Smooth muscle cell of the umbilical artery (primary cell): ENCODE measurements at places on chromosomes 11 and 22. TPM values are rescaled to one million over a fixed set of nuclear protein-coding genes. Genes with fewer than 3 reads are reported as not detected.

The FIBIN gene
- total RNA-seq: 25.4 and 51.4 TPM in 2 replicates

The IGSF9B gene
- total RNA-seq: under 0.01 and 0.51 TPM in 2 replicates

The AMPD3 gene
- 12.2 and 16.0 TPM in 2 replicates for total RNA-seq

The MUC15 gene
- not detected in 2 replicates for total RNA-seq

The WEE1 gene
- total RNA-seq: 26.7 and 30.1 TPM in 2 replicates

The SULT4A1 gene
- total RNA-seq: 0.30 and 1.1 TPM in 2 replicates

The SLN gene
- not detected in 2 replicates for total RNA-seq
